Lung (tissue), 17 donors: ENCODE measurements at places on chromosomes 12 and 14. TPM values are rescaled to one million over a fixed set of nuclear protein-coding genes. Genes with fewer than 3 reads are reported as not detected.

CAPZA3 gene
- not detected for total RNA-seq

DNA sequence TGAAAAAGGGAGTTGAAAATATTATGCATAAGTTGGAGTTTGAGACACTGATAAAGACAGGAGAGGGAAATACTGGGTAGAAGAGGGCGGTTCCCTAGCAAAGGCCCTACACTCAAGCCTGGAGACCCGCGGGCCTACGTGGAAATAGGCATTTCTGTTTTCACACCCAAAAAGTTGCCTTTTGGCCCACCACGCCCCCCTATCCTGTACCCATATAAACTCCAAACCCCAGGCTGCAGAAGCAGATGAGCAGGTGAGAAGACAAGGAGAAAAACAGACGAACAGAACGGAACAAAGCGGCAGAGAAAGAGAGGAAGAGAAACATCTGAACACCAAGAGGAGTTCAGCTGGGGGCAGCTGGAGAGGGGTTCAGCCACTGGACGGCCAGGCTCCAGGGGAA is 177.9 kb downstream of the GALC start:
- H3K4me1 ChIP-seq = no peaks in the 10 kb centered on the region
- no peak for DNase-seq
- H3K4me3 ChIP-seq = no peak overlapping the region
- H3K27ac ChIP-seq = no peak overlapping the region
- H3K27me3 ChIP-seq = no peaks in the 10 kb centered on the region
- H3K36me3 ChIP-seq = no peaks in the 10 kb centered on the region

ALX1 gene
- total RNA-seq = 0.17 TPM

GRCh38 chr12:16224196-16224595 is 53.3 kb downstream of the SLC15A5 start:
- no peak for DNase-seq
- H3K27ac ChIP-seq = no peak overlapping the region
- no peaks in the 10 kb centered on the region for H3K4me1 ChIP-seq
- H3K36me3 ChIP-seq = no peaks in the 10 kb centered on the region
- H3K27me3 ChIP-seq = no peaks in the 10 kb centered on the region

- H3K27ac ChIP-seq = no peak overlapping the region
- no peak overlapping the region for H3K4me3 ChIP-seq
- H3K4me1 ChIP-seq = peaks cover 6% of the 10 kb centered on the region
- no peaks in the 10 kb centered on the region for H3K36me3 ChIP-seq
- DNase-seq = no peak
These were observed 908.8 kb downstream of the VRK1 start for GRCh38 chr14:97705976-97706375.

GRCh38 chr12:95951515-95951914 is 8.4 kb downstream of the AMDHD1 start:
- no peak overlapping the region for H3K4me3 ChIP-seq
- H3K36me3 ChIP-seq = no peaks in the 10 kb centered on the region
- DNase-seq = no peak
- H3K27me3 ChIP-seq = no peaks in the 10 kb centered on the region
- no peaks in the 10 kb centered on the region for H3K4me1 ChIP-seq

- DNase-seq = no peak
- peaks cover 7% of the 10 kb centered on the region for H3K4me1 ChIP-seq
- H3K36me3 ChIP-seq = no peaks in the 10 kb centered on the region
- H3K4me3 ChIP-seq = no peak overlapping the region
These were observed 29.5 kb upstream of the BCDIN3D start for GRCh38 chr12:49872381-49872780.

GRCh38 chr14:99647411-99647810 is 2.5 kb downstream of the HHIPL1 start:
- peaks cover 8% of the 10 kb centered on the region for H3K4me1 ChIP-seq
- H3K27me3 ChIP-seq = no peaks in the 10 kb centered on the region
- H3K27ac ChIP-seq = no peak overlapping the region
- no peak overlapping the region for H3K4me3 ChIP-seq
- DNase-seq = no peak
- H3K36me3 ChIP-seq = no peaks in the 10 kb centered on the region

KRT72 gene
- not detected for total RNA-seq
